ENCODE measurements at places on chromosomes 4 and X. TPM values are rescaled to one million over a fixed set of nuclear protein-coding genes. Genes with fewer than 3 reads are reported as not detected.

DNA sequence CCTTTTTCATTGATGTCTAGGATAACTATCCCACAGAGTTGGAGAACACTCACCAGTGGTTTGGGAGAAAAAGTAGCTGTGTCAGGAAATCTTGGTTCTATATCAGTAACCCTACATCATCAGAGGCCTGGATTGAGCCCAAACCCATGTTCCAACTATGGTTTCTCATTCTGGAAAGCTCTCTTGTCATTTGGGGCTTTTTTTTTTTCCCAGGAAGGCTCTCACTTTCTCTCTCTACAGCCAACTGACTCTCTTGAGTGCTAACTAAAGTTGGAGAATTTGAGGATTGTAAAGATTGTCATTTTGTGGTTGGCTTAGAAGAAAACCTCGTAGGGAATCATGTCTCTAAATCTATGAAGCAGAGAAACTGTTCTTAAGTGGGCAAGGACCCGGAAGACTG is 228.2 kb upstream of the DIPK2B start:
- DNase-seq: no peak

DNA sequence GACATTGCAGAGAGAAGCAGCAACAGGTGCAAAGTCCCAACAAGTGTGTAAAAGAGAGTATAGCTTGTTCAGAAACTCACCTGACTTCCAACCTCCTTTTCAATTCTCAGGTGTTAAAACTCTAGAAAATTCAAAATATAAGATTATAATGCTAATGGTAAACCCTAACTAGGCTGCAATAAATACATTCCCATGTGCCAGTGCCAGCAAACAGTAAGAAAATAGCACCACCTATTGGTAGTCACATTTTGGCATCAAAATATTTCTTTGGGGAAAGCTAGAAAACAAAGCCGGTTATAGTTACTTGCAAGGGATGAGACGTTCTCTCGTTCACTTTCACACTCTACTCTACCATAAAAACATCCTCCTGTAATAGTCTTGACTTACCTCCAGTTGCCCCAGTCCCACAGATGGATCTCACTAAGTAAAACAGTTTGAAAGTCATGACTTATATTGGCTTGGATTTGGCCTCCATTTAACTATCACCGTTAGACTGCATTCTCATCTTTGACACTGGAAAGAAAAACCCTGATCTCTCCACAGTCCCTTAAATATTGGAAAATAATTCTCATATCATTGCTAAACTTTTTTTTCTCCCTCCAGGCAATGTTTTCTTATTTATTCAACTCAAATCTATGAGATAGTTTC is 9.6 kb downstream of the BMP3 start:
- peak; percentile 74 for DNase-seq

DNA sequence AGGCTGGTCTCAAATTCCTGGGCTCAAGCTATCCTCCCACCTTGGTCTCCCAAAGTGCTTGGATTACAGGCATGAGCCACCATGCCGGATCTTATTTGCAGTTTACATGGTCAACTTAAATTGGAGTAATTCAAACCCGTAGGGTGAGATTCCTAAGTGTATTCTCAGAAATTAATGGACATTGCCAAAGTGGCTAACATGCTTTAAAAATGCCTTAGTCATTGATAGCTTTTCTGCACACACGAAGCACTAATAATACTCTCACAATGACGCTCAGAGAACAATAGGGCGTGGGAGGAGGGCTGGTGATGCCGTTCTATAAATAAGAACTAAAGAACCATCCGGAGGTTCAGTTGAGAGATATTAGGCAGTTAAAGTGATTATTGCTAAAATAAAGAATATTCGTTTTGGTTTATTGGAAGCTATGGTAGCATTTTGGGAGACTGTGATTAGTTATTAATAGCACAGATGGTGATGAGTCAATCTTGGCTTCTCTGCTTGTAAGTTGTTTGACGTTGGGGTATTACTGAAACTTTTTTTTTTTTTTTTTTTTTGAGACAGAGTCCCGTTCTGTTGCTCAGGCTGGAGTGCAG is 79.1 kb downstream of the TRAPPC11 start:
- no peak for DNase-seq

DNA sequence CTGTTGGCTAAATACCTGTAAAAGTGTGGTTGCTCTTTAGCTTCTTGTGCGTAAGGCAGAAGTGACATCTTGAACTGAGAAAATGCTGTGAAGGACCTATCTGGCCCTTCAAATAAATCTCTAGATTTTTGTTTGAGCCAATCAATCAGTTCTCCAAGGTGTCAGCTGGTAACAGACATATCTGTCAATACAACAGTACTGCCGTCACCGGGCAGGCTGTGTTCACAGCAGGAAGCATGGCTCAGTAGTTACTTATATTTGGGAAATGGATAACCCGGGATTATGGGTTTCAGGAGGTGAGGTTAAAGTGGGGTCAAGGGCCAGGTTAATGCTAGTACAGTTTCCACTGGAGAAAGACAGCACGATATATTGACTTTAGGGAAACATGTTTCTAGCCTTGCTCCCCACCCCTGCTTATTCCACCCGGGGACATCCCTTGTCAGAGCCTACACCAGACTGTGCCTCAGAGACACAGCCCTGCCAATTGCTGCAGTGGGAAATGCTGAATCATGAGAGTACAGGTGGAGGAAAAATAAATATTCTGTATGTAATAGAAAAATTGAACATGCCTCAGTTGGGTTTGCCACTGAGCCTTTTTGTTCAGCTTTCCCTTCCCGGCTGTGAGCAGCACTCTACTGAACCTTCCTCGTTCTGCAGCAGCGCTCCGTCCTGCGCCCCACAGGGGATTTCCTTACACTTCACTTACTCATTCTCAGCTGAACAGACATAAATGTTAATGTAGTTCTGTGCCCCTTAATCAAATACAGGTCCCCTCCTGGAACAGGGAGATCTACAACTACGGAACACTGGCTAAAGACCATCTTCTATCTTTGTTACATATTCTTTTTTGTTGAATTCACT is 121.1 kb downstream of the MGST2 start:
- no peak for DNase-seq

- no peak for DNase-seq
Measured at GRCh38 chrX:68835468-68835867, 6.6 kb downstream of the EFNB1 start.

DNA sequence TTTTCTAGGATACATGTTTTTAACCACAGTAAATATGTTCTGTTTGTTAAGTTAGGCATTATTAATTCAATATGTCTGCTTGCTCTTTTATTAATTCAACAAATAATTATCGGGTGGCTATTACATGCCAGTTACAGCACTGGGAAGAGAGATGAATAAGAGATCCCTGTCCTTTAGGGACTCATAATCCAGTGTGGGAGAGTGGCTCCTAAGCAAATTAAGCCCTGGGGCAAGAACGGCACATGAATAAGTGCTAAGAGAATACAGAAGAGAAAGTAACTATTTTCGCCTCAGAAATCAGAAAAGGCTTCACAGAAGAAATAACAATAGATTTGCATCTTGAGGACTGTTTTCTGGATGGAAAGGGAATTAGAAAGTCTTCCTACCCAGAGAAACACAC is 236.7 kb downstream of the NR3C2 start:
- DNase-seq: no peak

DNA sequence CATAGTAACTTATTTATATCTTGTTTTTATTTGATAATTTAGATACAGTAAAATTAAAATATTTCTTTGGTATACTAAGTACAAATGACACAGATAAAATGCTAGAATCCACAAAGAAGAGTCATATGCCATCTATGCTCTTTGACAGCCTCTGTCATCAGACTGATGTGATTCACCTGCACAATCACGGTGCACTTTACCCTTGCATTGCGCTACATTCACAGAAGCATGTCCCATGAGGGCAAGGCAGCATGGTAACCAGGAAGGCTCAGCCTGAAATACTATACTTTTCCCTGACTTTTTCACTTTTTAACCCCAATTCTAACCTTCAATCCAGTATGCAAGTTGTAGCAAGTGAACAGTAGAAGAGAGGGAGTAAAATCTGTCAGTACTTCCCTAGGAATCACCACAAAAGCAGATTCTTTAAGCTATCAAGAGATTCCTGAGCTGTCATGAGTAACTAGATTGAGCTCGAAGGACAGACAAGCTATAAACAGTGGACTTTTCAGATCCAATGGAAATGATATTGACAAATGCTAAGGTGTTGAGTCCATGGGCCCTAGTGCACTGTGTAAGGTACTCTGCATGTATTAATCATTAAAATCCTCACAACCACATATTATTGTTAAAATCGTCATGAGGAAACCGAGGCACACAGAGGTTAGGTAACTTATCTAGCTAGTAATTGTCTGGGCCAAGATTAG is 14.2 kb downstream of the SEC24D start:
- no peak for DNase-seq

- DNase-seq: no peak
Measured at GRCh38 chrX:104400387-104400786, 145.7 kb upstream of the ESX1 start.

GRCh38 chrX:105424729-105425128 is 204.2 kb upstream of the TEX13A start:
- DNase-seq: no peak

- no peak for DNase-seq
Measured at GRCh38 chr4:86280246-86280645, 79.6 kb downstream of the MAPK10 start.

DNA sequence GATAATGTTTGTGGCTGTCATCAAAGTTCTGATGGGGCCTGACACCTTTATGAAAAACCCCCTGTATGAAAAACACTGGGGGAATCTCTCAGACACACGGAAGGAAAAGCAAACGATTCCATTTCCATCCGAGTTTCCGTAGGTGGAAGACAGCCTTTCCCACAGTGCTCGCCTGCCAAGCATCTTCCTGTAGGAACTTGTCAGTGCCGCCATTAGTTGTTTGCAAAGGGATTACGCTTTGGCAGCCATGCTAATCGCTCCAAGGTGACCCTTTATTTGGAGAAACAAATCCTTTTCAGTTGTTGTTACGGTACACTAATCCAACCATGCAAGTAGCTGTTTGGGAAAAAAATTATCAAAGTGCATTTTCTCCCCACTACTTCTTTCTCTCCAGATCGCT is 44.4 kb upstream of the STOX2 start:
- peak; percentile 42 for DNase-seq

GRCh38 chr4:184675821-184676492 is 26.4 kb downstream of the PRIMPOL start:
- DNase-seq: no peak

DNA sequence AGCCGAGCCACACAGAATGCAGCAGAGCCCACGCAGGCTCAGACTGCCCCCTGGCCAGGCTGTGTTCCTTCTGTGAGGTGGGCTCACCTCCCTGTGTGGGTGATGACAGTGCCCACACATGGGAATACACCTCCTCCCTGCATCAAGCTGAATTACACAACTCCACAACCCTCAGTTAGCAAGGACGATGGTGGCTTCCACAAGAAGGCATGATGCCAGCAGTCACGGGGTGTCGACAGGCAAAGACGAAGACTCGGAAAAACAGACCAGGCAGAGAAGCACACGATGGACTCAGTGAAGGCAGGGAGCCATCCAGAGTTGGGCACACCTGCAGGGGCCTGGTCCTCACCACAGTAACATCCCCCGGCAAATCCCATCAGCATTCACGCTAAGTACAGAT is 12.1 kb downstream of the LETM1 start:
- DNase-seq: no peak

GRCh38 chrX:133369065-133369464 is 46.2 kb downstream of the GPC4 start:
- no peak for DNase-seq

DNA sequence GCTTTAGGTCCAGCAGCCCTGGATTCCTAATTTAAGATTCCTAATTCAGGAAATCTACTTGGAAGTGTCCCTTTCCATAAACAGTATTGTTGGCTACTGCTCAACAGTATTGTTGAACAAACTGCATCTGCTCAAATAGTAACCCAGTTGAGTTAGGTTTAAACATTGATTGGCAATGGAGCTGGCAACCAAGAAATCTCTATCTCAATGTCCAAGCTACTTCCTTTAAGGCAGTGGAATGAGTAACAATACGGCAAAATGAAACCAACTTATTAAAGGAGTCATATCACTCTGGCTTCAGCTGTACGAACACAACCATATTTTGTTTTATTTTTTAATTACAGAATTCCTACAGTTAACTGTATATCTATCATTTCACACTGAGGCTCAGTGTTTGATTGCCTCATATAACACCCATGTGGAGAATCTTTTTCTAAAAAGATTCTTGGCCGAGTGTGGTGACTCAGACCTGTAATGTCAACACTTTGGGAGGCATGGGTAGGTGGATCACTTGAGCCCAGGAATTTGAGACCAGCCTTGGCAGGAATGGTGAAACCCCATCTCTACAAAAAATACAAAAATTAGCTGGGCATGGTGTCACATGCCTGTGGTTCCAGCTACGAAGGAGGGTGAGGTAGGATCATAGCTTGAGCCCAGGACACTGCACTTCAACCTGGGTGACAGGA is 71.7 kb upstream of the IL13RA1 start:
- DNase-seq: no peak

GRCh38 chr4:73727685-73728084 is 12.7 kb upstream of the CXCL8 start:
- DNase-seq: no peak

DNA sequence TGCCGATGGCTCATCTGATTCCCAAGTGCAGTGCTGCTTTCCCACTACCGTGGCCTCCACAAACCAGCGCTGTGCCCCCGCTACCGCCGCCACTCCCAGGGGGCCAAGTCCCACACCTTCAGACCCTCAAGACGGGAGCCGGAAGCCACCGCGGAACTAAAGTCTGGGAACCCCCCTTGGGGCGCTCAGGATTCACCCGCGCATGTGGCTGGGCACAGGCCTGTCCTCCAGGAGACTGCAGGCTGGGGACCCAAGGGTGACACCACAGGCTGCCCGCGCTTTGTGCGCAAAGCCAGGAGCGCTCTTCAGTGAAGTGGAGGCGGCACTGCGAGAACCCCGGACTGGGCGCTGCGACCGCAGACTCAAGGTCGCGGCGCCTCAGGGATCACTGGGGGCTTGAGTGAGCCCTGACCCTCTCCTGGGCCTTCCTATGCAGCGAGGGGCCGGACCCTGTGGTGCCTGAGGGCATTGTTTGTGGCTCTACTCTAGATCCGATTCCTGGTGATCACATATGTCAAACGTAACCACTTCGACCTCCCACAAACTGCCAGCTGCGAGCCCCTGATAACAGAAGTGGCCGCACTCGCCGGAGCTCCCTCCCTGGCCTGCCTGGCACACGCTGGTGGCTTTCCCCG is 20.4 kb upstream of the TBC1D14 start:
- no peak for DNase-seq

DNA sequence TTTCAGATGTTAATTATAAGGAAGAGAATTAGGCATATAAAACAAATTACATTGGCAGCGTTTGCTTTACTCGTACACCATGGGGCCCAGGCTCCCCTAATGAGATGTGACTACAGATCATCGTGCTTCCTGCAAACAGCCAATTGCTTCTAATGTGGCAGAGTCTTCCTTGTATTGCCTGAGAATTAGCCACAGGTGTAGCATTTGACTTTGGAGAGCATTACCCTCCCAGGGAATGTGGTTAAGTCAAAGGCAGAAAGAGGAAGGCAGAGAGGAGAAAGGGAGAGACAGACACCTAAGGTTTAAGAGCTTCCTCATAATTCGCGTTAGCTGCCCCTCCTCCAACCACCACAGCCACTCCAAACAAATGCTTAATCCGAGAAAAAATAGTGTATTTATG is 97.0 kb downstream of the MID1IP1 start:
- no peak for DNase-seq

SSX4B gene
- not detected for polyA plus RNA-seq

MSANTD1 gene
- polyA plus RNA-seq: 0.47 TPM

SAP30 gene
- 9.7 TPM for polyA plus RNA-seq

PRR32 gene
- 150 TPM for polyA plus RNA-seq

PRRG3 gene
- 33.3 TPM for polyA plus RNA-seq

FRAS1 gene
- 5.0 TPM for polyA plus RNA-seq

SPATA18 gene
- polyA plus RNA-seq: not detected

ATP10D gene
- 20.3 TPM for polyA plus RNA-seq

MAOB gene
- 0.87 TPM for polyA plus RNA-seq

Data from muscle of arm (tissue), 14 donors.